IMR-90 (cell line): ENCODE measurements at places on chromosomes 12 and 14. TPM values are rescaled to one million over a fixed set of nuclear protein-coding genes. Genes with fewer than 3 reads are reported as not detected.

DNA sequence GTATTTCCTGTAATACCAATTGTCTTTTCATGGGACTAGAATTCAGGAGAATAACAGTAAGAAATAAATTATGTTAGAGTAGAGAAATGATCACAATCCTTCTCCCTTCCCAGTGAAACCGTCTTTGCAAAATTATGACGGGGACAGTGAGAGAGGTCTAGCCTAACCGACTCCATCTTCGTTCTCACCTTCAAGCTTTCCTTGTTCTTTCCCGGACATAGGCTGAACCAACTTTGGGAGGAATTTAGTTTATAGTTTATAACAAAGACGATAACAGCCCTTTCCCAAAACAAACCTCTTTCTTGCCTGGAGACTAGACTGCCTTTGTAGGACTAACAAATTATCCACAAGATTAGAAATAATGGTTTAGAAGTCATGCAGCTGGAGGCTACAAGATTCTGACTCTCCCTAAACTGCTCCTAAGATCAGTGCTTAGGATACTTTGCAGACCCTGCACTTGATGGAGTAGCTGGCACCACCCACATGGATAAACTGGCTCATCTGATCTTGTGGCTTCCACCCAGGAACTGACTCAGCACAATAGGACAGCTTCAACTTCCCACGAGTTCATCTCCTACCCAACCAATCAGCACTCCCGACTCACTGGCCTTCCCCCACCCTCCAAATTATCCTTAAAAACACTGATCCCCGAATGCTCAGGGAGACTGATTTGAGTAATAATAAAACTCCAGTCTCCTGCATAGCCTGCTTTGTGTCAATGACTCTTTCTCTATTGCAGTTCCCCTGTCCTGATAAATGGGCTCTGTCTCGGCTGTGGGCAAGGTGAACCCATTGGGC lies 521.2 kb upstream of the TBX3 start:
- H3K36me3 ChIP-seq, result no peaks in the 10 kb centered on the region
- peak; percentile 68 for DNase-seq
- peaks cover 1% of the 10 kb centered on the region for H3K4me1 ChIP-seq
- no peak overlapping the region for H3K27ac ChIP-seq
- H3K27me3 ChIP-seq, result no peaks in the 10 kb centered on the region

- no peak overlapping the region for H3K4me3 ChIP-seq
- H3K27me3 ChIP-seq, result no peaks in the 10 kb centered on the region
- no peaks in the 10 kb centered on the region for H3K4me1 ChIP-seq
- H3K36me3 ChIP-seq, result no peaks in the 10 kb centered on the region
These were observed 665.2 kb downstream of the BCL11B start for GRCh38 chr14:98606816-98607215.

GRCh38 chr14:100731846-100732765 lies 5.4 kb downstream of the DLK1 start:
- H3K27ac ChIP-seq, result no peak overlapping the region
- DNase-seq, result no peak
- H3K36me3 ChIP-seq, result no peaks in the 10 kb centered on the region
- H3K4me3 ChIP-seq, result no peak overlapping the region

GRCh38 chr12:127770118-127770517 lies 496.9 kb upstream of the TMEM132C start:
- DNase-seq, result no peak
- no peaks in the 10 kb centered on the region for H3K27me3 ChIP-seq
- no peak overlapping the region for H3K27ac ChIP-seq
- H3K36me3 ChIP-seq, result no peaks in the 10 kb centered on the region

- no peak overlapping the region for H3K4me3 ChIP-seq
- no peaks in the 10 kb centered on the region for H3K27me3 ChIP-seq
- no peaks in the 10 kb centered on the region for H3K36me3 ChIP-seq
- no peak overlapping the region for H3K27ac ChIP-seq
These were observed 739 bp upstream of the USP44 start for GRCh38 chr12:95551913-95552516.

The POTEG gene
- not detected in 2 replicates for total RNA-seq

GRCh38 chr12:112096070-112096469 lies 12.5 kb downstream of the NAA25 start:
- DNase-seq, result no peak
- H3K27me3 ChIP-seq, result no peaks in the 10 kb centered on the region
- peaks cover 6% of the 10 kb centered on the region; the same call in 1 of the 2 replicates for H3K4me1 ChIP-seq

GRCh38 chr12:108495823-108496579 lies 19.1 kb upstream of the FICD start:
- H3K27me3 ChIP-seq, result no peaks in the 10 kb centered on the region; the same call in 1 of the 2 replicates
- no peaks in the 10 kb centered on the region for H3K4me1 ChIP-seq
- no peak overlapping the region for H3K27ac ChIP-seq
- H3K4me3 ChIP-seq, result no peak overlapping the region
- H3K36me3 ChIP-seq, result no peaks in the 10 kb centered on the region

DNA sequence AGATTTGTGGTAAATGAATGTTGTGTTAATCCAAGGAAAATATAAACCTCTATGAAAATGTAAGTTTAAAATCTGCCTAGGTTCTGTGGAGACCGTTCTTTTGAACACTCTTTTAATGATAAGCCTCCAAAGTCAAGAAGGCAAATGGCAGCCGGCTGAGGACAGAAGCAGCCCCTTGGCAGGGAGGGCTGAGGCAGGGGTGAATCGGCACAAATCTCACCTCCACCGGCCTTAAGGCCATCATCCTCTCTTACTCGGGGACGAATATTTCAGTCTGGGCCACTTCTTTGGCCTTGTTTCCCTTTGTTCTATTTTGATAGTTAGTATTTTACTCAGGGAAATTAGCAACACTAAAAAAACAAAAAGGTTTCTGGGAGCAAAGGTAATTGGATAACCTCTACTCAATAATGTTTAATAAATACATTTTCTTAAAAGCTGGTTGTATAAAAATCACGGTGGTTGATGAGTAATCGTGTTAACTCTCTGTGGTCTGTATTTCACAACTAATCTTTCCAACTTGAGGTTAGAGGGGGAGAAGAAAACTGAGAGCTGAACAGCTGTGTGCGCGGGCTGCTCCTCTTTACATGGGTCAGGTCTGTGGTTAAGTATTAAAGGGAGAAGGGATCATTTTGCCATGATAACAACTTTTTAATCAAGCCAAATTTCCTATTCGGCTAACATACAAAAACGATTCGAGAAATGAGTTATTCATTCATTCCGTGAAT lies 18.6 kb downstream of the LGMN start:
- H3K27ac ChIP-seq, result peak overlapping the region; percentile 71; the same call in 1 of the 2 replicates
- H3K27me3 ChIP-seq, result peaks cover 18% of the 10 kb centered on the region
- DNase-seq, result peak; percentile 96
- no peak overlapping the region for H3K4me3 ChIP-seq
- H3K4me1 ChIP-seq, result peaks cover 9% of the 10 kb centered on the region
- H3K36me3 ChIP-seq, result peaks cover 5% of the 10 kb centered on the region; the same call in 1 of the 2 replicates

- H3K36me3 ChIP-seq, result no peaks in the 10 kb centered on the region
- H3K4me1 ChIP-seq, result no peaks in the 10 kb centered on the region
- no peak overlapping the region for H3K27ac ChIP-seq
These were observed 25.5 kb upstream of the COX6A1 start for GRCh38 chr12:120412421-120412820.

DNA sequence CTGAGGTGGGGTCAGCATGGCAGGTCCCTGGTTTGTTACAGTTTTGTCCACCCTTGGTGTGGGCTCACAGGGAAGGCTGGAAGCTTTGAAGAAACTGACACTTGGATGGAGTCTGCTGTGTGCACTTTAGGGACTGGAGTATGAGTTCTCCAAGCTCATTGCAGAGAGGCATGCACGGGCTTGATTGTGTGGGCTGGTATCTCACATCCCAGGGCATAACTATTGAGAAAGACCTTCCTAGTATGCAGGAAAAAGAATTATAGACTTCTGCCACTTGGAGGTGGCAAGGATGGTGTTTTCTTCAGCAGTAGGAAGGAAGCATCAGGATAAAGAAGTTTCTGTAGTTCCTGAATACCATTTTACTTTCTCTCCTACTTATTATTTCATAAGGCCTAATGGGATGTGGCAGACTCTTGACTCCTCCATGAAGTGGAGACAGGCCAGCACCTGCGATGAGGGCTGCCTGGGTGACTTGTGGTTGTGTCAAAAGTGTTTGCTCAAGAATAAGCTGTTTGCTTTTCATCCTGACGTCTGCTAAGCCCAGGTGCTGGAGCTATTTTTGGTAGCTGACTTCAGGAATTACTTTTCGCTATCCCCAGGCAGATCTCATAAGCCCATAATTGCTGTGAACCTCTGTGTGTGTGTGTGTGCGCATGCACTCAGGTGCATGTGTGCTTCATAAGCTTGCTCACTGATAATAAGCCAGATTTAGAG lies 125.8 kb downstream of the KTN1 start:
- H3K4me1 ChIP-seq, result peaks cover 1% of the 10 kb centered on the region
- DNase-seq, result no peak
- no peaks in the 10 kb centered on the region for H3K27me3 ChIP-seq

The KCNMB4 gene
- 0.90 and 1.4 TPM in 2 replicates for total RNA-seq

GRCh38 chr14:99700379-99700778 lies 16.3 kb downstream of the CYP46A1 start:
- peaks cover 17% of the 10 kb centered on the region for H3K27me3 ChIP-seq
- H3K36me3 ChIP-seq, result no peaks in the 10 kb centered on the region
- no peaks in the 10 kb centered on the region for H3K4me1 ChIP-seq
- no peak overlapping the region for H3K27ac ChIP-seq
- H3K4me3 ChIP-seq, result no peak overlapping the region

DNA sequence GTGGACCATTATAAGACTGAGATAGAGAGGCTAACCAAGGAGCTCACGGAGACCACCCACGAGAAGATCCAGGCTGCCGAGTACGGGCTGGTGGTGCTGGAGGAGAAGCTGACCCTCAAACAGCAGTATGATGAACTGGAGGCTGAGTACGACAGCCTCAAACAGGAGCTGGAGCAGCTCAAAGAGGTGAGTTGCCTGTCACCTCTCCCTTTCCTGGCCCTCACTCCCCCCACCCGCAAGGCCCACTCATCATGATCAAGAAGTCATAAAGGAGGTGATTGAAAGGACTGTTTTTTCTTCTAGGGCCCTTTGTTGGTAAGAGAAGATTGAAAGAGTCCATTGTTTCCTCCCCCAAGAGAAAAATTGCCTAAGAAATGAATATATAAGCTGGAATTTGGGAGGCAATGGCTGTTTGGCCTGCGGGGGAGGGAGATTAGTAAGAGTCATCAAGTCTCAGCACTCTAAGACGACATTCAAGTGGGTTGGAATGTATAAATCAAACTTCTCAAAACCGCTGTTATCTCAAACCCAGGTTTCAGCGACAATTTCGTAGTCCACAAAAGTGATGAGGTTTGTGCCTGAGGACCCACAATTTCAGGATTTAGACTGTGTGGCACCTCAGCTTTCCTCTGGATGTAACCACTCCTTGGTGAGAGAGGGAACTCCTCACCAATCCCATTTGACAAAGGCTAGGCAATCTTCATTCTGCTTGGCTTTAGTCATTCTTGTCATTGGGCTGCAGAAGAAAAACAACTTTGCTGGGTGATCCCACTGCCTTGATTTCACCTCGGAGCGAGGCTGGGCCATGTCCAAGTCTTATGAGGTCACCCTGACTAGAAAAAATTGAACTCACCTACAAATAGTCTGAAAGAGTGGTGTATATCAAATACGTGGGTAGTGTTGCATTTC lies 966 bp downstream of the BICD1 start:
- H3K36me3 ChIP-seq, result peaks cover 4% of the 10 kb centered on the region; the same call in 1 of the 2 replicates
- peaks cover 4% of the 10 kb centered on the region for H3K4me1 ChIP-seq
- no peaks in the 10 kb centered on the region for H3K27me3 ChIP-seq
- peak; percentile 80 for DNase-seq
- H3K27ac ChIP-seq, result peak overlapping the region; percentile 91

DNA sequence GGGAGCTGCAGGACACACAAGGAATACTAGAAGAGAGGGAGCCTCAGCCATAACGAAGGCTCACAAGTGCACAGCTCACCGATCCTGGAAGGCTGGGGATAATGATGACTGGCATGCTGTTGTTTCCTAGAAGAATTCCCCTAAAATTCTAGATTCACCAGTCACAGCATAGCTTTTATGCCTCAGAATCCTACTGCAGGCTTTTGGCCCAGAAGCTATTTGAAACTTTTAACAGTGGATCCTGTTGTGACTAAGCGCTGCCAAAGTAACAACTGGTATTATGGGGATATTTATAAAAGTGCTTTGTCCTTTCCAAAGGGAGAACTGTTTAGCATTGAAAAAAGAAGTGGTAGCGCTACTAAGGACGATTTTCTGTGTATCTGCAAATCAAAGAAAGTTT lies 214.1 kb upstream of the PELI2 start:
- no peak overlapping the region for H3K4me3 ChIP-seq
- H3K27ac ChIP-seq, result no peak overlapping the region

The WNT5B gene
- 96.1 and 102 TPM in 2 replicates for total RNA-seq

GRCh38 chr12:66072566-66072965 lies 58.0 kb downstream of the LLPH start:
- H3K4me1 ChIP-seq, result no peaks in the 10 kb centered on the region
- no peak for DNase-seq
- H3K4me3 ChIP-seq, result no peak overlapping the region

GRCh38 chr12:30988646-30989286 lies 62.2 kb downstream of the TSPAN11 start:
- no peak overlapping the region for H3K27ac ChIP-seq
- peaks cover 4% of the 10 kb centered on the region; the same call in 1 of the 2 replicates for H3K27me3 ChIP-seq
- H3K4me1 ChIP-seq, result no peaks in the 10 kb centered on the region

DNA sequence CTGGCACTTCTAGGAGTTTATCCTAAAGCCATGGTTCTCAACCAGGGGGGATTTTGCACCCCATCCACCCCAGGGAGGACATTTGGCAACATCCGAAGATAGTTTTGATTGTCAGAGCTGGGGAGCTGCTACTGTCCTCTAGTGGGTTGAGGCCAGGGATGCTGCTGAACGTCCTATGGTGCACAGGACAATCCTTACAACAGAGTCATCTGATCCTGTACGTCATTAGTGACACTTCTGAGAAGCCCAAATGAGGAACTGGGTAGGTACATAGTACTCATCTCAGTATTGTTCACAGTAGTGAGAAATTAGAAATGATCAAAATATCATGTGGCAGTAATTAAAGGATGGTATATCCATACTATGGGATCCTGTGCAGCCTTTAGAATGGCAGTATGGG lies 185.1 kb downstream of the CHST11 start:
- H3K27me3 ChIP-seq, result peaks cover 10% of the 10 kb centered on the region
- no peak for DNase-seq
- no peak overlapping the region for H3K27ac ChIP-seq
- no peak overlapping the region for H3K4me3 ChIP-seq

The P2RX7 gene
- under 0.01 and 0.18 TPM in 2 replicates for total RNA-seq
